ENCODE measurements at places on chromosomes 16 and 17.

- DNase-seq, result peak; percentile 68
These were observed 33.2 kb downstream of the CYTH1 start for GRCh38 chr17:78748730-78749317.

DNA sequence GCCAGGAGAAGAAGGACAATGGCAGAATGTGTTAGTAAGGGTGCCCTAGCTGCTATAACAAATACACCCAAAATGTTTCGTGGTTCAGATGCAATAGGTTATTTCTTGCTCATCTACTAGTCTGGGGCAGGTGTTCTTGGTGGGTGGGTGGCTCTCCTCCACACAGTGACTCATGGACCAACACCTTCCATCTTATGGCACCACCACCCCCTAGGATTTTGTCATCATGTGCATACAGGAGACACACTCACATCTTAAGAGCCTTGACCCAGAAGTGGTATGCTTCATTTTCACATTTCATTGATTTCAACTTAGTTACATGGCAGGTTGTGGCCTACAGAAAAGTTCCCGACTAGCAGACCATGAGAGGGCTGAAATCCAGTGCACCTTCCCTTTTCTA lies 114.7 kb downstream of the AMFR start:
- DNase-seq, result no peak

GRCh38 chr17:6241996-6242395 lies 171.8 kb downstream of the WSCD1 start:
- DNase-seq, result no peak

DNA sequence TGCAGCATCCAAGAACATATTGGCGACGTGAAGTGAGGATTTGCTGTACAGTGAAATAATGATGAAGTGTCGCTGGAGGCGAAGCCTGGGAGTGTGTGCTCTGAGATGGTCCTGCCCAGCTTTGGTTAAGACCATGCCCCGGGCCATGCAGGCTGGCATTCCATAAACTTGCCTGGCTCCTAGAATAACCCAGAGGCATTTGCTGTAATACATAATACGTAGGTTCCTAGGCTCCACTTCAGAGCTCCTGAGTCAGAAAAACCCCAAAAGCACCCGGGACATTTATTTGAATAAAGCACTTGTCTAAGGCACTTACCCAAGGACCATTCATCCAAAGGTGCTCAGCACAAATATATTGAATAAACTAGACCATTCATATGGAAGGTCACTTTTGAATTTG lies 279.3 kb downstream of the ABCC12 start:
- DNase-seq, result no peak

GRCh38 chr17:66386498-66387351 lies 84.3 kb downstream of the PRKCA start:
- DNase-seq, result no peak

DNA sequence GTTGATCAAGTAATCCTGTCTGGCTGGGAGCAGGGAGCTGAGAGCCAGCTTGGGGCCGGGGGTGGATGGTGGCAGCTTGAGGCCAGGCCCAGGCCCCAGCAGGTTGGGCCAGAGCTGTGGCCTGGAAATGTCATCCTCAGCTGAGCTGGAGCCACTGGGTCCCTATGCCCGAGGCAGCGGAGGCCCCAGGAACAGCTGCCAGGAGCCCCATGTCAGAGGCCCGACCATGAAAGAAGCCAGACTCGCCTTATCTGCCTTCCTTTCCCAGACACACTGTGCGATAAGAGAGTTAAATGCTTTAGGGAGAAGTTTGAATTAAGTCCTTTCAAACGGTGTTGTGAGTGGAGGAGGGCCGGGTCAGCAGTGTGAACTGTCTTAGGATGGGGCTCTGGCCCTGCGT lies 3.5 kb downstream of the SMTNL2 start:
- DNase-seq, result no peak

DNA sequence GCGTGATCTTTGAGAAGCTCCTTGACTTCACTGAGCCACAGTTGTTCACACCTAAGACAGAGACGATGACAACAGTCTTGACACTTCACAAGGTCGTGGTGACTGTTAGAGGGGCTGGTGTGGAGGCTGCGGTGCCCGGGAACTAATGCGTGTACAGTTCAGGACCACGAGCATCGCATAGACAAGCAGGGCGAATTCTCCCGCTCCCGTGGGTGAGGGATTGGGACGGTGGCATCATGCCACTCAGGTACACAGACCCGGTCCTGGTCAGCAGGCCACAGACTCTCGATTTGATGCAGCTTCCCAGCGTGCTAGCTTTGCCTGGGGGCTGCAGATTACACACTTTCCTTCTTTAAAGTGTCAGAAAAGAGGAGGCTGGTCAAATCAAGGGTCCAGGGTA lies 24.7 kb downstream of the CEP295NL start:
- DNase-seq, result no peak

DNA sequence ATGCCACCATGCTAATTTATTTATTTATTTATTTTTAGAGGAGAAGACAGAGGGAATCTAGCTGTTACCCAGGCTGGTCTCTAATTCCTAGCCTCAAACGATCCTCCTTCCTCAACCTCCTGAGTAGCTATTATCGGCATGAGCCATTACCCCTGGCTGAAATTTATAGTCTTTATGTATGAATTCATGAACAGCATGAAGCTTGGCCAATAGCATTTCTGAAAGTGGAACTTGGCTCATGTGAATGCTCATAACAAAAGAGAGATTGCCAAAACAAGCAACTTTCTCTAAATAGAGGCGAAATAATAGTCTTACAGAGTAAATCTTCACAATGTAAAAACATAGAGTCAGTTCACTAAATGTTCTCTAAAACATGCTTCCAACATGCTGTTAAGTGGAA lies 30.1 kb upstream of the SMURF2 start:
- no peak for DNase-seq

DNA sequence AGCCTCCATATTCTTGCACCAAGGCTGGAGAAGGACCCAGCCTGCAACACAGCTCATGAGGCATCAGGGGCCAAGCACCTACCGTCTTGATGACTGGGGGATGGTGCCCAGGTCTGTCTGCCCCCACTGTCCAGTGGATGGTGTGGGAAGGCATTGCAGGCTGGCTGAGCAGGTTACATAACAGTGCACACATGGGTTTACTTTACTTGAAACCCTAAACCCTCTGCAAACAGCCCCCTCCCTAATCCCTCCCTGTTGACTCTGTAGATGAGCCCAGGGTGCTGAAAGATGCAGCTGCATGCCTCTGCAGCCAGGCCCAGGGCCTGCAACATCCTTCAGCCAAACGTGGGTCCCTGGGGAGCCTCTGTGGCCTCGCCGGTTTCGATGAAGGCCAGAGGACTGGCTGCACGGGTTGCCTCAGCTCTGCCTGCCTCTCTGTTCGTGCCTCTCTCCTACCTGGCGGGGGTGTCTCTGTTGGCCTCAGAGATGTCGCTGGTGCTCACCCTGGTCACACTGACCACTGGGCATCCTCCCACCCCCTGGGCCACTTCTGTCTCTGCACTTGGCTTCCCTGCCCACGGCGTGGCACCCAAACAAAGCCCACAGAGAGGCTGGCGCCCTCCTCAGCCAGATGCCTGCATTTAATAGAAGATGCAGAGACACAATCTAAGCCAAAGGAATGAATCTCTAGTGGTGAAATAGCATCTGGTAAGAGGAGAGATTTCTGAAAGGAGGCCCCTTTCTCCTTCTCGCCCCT lies 95.1 kb downstream of the METRNL start:
- DNase-seq, result no peak

DNA sequence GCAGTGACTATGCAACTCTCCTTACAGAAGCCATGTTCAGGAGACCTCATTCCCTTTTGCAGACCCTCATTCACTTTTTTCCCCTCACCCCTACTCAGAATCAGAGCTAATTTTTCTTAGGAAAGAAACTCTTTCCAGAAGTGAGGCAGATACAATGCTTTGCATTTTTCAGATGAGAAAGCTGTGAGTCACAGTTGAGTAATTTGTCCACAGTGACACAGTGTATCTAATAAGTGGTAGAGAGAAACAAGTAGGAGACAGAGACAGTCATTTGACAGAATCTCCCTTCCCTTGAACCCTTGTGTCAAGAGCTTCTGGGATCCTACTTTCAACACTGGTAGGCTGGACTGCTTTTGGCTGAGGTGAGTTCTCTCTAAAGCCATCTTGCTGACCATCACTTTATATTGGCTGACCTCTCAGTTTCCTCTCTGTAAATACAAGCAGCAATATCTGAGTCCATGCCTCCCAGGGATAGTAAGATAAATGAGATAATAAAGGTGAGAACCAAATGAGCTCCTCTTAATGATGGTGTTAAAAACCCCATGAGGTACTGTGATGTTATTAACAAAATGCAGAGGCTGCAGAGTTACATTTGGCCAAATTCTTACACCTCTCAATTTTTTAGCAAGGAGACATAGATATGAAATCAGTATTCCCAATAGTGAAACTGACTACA lies 130.8 kb downstream of the CA10 start:
- DNase-seq, result no peak

DNA sequence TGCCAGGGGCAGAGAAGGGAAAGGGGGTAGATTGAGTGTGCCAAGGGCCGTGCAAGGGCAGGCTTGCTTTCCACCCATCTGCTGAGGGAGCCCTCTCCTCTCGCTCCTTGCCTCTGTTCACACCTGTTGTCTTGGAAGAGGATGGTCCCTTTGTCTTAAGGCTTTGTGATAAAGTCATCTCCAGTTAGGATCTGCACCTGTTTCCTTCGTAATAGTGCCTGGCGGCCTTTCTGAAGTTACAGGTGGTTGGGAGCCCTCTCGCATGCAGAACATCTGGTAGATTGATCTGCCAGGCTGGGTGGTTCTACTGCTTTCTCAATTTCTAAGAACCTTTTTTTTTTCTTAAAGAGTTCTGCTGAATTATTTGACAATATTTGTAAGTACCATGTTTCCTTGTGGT lies 16.3 kb downstream of the UBFD1 start:
- DNase-seq, result no peak

DNA sequence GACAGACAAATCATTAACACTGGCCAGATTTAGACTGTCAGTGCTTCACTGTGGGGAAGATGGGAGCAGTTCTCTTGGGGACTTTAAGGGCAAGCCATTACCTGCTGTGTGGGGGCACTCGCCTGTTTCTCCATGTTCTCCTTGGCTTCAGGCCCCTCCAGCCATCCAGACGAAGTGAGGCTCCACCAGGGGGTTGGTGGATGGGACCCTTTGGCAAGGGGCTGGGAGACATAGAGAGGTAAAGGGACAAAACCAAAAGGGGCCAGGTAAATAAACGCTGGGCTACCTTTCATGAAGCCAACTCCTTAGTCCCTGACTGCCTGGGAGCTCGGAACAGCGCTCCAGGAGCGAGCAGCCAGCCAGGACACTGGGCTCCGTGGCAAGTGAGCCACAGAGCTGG lies 14.0 kb downstream of the TBX4 start:
- DNase-seq, result no peak

GRCh38 chr16:83233153-83233552 lies 574.6 kb upstream of the HSBP1 start:
- DNase-seq, result no peak

GRCh38 chr16:56625943-56626654 lies 518 bp downstream of the MT1E start:
- no peak for DNase-seq

DNA sequence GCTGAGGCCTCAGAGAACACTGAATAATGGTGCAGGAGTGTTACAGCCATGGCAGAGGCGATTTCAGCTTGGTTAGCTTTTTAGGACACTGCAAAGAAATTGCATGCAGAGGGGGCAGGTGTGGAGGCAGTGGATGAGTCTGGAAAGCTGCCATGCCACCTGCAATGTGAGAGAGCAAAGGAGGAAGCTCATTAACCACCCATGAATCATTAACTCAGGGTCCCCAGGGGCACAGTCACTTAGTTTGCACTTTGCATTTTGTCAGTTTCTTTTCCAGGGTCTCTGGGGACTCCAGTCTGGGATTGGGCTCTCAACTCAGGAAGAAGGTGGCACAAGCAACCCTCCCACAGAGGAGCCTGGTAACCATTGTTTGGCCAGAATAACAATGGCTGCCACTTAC lies 132.9 kb downstream of the USP31 start:
- no peak for DNase-seq

DNA sequence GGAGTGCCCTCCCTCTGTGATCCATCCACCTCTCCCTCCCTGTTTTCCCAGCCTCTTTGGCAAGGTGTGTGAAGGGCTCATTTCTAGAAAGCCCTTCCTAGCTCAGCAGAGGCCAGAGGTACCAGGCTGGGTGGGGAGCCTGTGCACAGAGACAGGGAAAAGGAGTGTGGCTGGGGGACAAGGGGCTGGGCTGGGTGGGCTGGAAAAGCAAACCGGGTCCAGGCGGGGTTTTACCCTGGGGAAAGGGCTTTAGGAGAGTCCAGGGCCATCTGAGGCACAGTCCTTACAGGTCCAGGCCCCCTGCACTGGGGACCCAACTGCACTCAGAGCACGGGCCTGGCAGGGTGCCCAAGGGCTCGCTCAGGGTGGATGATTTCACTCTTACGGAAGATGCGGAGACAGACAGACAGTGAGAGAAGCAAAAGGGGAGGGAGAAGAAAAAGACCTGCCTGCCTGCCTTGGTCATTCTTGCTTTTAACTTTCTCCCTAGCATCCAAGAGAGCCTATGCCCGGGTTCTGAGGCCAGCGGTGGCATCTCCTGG lies 7.0 kb downstream of the CRHR1 start:
- no peak for DNase-seq

GRCh38 chr16:87042551-87043230 lies 274.5 kb downstream of the C16orf95 start:
- no peak for DNase-seq

GRCh38 chr17:45357364-45357997 lies 40.7 kb upstream of the MAP3K14 start:
- DNase-seq, result no peak

DNA sequence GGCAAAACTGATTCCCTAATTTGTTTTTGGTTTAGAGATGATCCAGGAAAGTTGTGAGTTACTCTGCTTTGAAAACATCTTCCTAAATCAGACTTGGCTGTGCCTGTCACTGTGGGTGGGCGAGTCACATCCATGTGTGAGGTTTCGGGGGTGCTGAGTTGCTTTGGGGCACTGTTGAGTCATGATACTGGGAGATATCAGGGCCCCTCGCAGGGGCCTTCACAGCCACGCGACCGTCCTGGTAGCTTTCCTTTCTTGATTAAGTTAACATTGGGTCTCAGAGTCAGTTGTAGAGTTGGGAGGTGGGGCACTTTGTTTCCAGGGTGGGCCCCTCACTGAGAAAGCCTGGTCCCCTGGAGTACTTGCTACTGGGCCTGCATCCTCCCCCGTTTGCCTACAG lies 58.3 kb upstream of the LGALS9 start:
- DNase-seq, result peak; percentile 68

GRCh38 chr16:71453036-71453435 lies 9.0 kb downstream of the ZNF23 start:
- no peak for DNase-seq

DNA sequence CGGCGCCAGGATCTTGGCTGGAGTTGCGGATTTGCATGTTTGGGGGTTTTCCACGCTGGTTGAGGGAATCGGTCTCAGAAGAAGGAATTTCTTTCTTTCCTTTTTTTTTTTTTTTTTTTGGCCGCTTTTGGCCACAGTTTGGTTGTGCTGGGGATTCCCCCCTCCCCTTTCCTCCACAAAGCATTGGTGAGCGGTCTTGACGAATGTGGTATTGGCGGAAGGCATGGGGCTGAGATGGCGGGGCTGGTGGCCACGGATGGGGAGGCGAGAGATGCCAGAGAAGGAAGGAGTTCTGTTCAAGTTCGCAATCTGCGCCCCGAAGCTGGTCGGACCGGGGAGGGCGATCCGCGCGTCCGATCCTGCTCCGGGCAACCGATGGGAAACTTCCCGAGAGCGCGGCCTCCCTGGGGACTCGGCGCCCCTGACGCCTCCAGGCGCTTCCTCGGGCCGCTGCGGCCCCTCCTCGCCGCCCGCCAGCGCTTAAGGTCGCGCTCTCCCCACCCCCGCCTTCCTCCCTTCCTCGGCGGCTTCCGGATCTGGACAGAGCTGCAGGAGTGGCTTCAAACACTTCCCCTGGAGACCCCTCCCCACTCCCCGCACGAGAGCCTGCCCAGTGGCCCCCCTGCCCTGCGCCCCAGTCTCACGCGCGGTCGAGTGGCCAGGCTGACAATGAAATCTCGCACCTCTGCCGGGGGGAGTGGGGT lies 43.2 kb downstream of the RAI1 start:
- DNase-seq, result no peak

All from stimulated activated CD4-positive, alpha-beta T cell treated with anti-CD3 and anti-CD28 coated beads, Interleukin-4, amount 100 ng/mL, for 48 hours (primary cell).